ENCODE measurements at places on chromosomes 16 and 17. TPM values are rescaled to one million over a fixed set of nuclear protein-coding genes. Genes with fewer than 3 reads are reported as not detected.

Gene ACSM5
- total RNA-seq, result not detected

Gene CES2
- total RNA-seq, result 28.8 TPM

Gene SLC5A10
- not detected for total RNA-seq

Gene TOM1L1
- 1.1 TPM for total RNA-seq

DNA sequence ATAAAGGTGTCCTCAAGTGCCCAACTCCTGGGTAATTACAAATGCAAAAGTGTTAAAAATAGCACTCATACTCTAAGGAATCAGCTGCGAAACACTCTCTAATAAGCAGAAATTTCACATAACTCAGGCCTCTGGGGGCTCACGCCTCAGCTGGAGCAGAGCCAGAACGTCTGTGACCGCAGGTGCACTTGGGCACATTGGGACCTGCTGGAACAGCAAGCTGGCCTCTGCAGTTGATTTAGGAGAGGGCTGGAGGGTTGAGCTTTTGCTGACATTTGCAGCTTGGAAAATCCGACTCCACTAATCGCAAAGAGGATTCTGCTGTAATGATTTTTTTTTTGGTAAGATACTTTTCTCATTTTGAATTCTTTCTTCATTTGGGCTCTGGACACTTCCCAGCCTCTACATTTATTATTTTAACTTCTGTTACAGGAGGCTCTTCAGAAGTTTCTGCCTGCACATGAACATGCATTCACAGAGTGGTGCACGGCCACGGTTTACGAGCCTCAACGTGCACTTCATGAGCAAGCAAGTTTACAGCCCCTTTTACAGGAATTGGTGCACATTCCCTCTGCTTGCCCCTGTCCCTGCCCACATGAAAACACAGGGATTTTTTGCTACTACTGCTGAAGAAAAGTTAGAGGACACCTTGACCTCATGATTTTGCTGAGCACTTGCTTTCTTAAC, 4.1 kb upstream of the SNTB2 start:
- DNase-seq, result no peak
- H3K4me3 ChIP-seq, result no peak overlapping the region
- H3K27me3 ChIP-seq, result no peaks in the 10 kb centered on the region
- no peaks in the 10 kb centered on the region for H3K36me3 ChIP-seq
- H3K27ac ChIP-seq, result no peak overlapping the region

GRCh38 chr16:48287239-48287638, 39.9 kb upstream of the ABCC11 start:
- H3K27me3 ChIP-seq, result no peaks in the 10 kb centered on the region
- H3K4me3 ChIP-seq, result no peak overlapping the region
- H3K4me1 ChIP-seq, result no peaks in the 10 kb centered on the region
- no peak overlapping the region for H3K27ac ChIP-seq
- H3K36me3 ChIP-seq, result no peaks in the 10 kb centered on the region
- DNase-seq, result no peak

GRCh38 chr16:84465154-84465553, 39.3 kb downstream of the MEAK7 start:
- no peaks in the 10 kb centered on the region for H3K4me1 ChIP-seq
- no peaks in the 10 kb centered on the region for H3K27me3 ChIP-seq
- H3K4me3 ChIP-seq, result no peak overlapping the region
- H3K27ac ChIP-seq, result no peak overlapping the region

DNA sequence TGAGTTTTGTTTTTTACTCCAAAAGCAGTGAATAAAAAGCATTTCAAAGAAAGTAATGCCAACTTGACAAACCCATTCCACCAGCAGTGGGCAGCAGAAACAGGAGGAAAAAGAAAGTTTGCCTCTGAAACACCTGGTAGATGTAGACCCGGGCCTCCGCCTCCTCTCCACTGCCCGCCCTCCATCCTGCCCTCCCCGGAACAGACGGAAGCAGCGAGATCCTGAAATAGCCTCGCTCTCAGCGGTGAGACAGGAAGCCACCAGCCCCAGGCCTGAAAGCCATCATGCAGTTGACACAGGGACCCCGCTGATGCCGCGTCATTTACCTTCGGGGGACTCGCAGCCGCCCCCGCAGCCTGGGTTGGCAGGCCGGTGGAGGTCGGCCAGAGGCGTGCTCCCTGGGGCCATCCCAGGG, 67.8 kb downstream of the C16orf78 start:
- H3K4me3 ChIP-seq, result no peak overlapping the region
- H3K36me3 ChIP-seq, result no peaks in the 10 kb centered on the region
- no peaks in the 10 kb centered on the region for H3K4me1 ChIP-seq
- no peak for DNase-seq

DNA sequence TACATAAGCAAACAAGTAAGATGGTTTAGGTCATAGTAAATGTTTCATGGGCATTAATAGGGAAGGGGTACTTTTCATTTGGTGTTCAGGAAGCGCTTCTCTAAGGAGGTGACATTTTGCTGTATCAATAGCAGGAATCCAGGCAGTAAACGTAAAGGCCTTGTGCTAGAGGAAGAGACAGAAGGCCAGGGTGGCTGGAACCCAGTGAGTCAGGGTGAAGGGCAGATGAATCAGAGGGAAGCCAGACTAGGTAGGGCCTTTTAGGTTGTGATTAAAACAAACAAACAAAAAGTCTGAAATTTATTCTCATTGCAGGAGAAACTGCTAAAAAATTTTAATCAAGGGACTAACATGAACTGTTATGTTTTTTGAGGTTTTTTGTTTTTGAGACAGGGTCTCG, 6.5 kb downstream of the BMERB1 start:
- H3K27ac ChIP-seq, result no peak overlapping the region
- H3K36me3 ChIP-seq, result no peaks in the 10 kb centered on the region
- no peaks in the 10 kb centered on the region for H3K27me3 ChIP-seq
- peak; percentile 26 for DNase-seq
- H3K4me1 ChIP-seq, result peaks cover 3% of the 10 kb centered on the region

DNA sequence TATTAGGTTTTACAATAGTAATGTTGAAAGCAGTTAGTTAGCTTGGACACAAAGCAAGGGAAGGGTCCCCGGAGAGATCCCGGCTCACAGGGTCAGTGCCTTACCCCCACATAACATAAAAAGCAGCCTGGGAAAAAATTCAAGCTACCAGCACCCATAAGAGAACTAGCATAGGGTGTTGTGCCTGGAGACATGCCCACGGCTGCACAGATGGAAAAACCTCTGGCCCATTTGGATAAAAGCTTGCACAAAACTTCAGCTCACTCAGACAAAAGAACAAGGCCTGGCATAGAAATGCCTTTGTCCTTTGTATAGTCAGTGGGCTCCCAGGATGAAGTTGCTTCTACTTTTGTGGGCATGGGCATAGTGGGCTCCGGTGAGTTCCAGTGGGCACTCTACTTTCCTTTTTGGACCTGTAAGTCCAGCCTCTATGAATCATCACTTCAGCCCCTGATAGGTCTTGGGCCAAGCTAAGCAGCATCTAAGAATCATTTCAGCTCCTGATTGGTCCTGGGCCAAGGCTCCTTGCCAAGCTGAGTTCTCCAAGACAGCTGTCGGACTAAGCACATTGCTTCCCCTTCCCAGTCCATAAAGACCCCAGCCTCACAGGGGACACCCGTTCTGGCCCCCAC, 1.3 kb upstream of the RDM1 start:
- no peaks in the 10 kb centered on the region for H3K36me3 ChIP-seq
- H3K27me3 ChIP-seq, result no peaks in the 10 kb centered on the region
- no peaks in the 10 kb centered on the region for H3K4me1 ChIP-seq
- no peak overlapping the region for H3K27ac ChIP-seq
- peak; percentile 19 for DNase-seq

DNA sequence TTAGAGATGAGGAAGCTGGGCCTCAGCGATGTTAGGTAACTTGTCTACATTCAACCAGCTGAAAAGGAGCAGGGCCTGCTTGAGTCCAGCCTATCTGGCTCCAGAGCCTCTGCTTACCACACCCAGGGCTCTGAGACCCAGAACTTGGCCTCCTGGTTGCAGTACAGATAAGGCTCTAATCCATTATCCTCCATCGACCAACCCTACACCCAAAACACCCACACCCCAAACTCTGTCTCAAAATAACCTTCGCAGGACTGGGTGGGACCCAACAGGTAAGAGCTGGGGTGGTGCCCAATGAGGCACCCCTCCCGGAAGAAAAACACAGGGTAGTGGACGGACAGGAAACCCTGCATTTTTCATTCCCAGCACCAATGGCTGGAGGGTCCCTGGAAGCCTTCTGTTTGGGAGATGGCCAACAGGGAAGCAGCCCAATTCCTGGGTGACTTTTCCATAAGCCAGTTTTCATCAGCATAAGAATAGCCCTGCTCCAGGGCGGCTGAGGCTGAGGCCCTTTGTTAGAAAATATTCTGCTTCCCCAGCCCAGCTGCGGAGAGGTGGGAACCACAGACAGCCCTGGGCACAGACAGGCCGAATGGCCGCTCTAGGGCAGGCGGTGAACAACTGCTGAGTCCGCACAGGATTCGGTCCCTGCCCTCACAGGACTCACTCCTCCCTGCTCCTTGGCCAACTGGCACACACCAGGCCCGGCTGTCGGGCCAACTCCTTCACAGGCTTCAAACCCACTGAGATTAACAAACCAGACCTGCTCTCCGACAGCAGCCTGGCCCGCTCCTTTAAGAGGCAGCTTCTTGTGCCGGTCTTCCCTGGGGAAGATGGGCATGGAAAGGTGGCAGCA, 9.8 kb downstream of the SMIM5 start:
- H3K4me1 ChIP-seq, result peaks cover 16% of the 10 kb centered on the region
- no peak overlapping the region for H3K4me3 ChIP-seq
- H3K27me3 ChIP-seq, result no peaks in the 10 kb centered on the region
- no peaks in the 10 kb centered on the region for H3K36me3 ChIP-seq

DNA sequence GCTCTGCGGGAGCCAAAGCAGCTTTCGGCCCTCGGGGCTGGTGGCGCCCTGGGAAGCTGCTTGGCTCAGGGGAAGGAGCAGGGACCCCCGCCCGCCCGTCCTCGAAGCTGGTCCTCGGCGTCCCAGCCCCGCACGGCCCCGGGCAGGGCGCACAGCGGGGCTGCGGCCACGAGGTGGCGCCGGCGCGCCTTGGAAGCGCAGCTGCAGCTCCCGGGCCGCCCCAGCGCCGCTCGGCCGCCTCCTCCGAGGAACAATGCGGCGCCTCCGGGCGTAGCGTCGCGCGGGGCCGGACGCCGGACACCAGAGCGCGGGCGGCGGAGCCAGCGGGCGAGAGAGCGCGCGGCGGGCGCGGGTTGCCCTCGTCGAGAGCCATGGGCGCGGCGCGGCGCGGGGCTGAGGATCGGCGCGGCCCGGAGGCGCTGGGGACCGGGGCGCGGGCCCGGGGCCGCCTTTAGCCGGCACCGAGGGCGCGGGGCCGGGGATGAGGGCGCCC, at the start of gene MGAT5B:
MGAT5B (plus strand) TSS at position 229 of the 493 bp plus-strand sequence. CDS start 626 bp downstream, outside the sequence.
- peak within 1 kb of the TSS; percentile 10 for H3K27ac ChIP-seq
- H3K4me3 ChIP-seq, result no peak within 1 kb of the TSS
- DNase-seq, result peak; percentile 66
- H3K36me3 ChIP-seq, result no peaks in the 10 kb centered on the region
- H3K27me3 ChIP-seq, result no peaks in the 10 kb centered on the region

DNA sequence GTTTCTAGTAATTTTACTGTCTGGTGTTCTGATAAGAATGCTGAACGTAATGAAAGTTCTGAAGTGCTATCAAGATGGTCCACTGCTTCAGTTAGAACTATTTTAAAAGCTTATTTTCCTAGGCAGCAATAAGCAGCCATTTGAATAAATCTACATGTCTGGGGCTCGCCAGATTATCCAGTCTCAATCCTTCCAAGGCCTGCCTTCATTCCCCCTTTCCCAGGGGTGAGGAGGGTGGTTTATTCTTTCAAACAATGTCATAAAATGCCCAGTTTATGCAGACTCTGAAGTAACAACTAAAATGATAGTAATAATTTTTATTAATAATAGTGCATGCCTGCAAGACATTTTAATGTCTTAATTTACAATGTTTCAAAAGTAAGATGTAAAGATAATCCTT, 2.4 kb downstream of the CDH11 start:
- H3K27me3 ChIP-seq, result no peaks in the 10 kb centered on the region
- H3K4me1 ChIP-seq, result peaks cover 34% of the 10 kb centered on the region
- DNase-seq, result no peak
- H3K27ac ChIP-seq, result no peak overlapping the region
- no peaks in the 10 kb centered on the region for H3K36me3 ChIP-seq

GRCh38 chr16:71460941-71461340, 1.1 kb downstream of the ZNF23 start:
- H3K4me1 ChIP-seq, result peaks cover 15% of the 10 kb centered on the region
- DNase-seq, result no peak
- H3K27ac ChIP-seq, result no peak overlapping the region
- H3K4me3 ChIP-seq, result peak overlapping the region; percentile 82

GRCh38 chr16:82137822-82138167, 32.2 kb downstream of the MPHOSPH6 start:
- no peak overlapping the region for H3K27ac ChIP-seq
- no peak overlapping the region for H3K4me3 ChIP-seq
- H3K36me3 ChIP-seq, result no peaks in the 10 kb centered on the region
- peaks cover 3% of the 10 kb centered on the region for H3K4me1 ChIP-seq
- no peaks in the 10 kb centered on the region for H3K27me3 ChIP-seq

DNA sequence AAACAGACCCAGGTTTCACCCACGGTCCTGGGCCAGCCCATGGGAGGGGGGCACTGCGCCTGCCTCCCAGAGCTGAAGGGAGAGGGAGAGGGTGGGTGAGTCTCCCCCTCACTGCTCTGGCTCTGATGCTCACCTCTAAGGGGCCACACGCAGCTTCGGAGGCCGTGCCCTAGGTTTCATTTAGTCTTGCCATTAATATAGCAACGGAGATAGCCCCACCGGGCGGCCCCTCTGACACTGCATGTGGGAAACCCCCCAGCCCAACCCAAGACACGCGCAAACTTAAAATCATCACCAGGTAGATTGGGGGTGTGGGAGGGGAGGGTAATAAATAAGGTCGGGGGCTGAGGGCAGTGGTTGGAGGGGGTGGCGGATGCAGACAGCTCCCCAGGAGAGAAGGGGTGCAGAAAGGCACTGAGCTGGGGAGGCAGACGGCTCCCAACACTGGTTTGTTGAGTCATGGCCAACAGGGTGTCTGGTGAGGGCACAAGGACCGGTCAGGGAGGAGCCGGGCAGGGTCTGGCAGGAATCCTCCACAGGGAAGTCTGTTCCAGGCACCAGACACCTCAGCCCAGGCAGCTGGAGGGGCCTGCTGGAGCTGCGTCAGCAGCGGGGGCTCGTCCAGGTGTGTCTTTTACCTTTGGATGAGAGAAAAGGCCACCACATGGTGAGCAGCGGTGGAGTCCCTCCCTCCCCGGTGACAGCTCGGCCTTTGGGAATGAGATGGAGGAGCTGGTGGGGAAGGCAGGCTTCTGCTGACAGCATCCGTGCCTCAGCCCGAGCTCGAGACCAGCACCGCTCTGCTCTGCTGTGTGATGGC, 32.0 kb upstream of the DOC2B start:
- H3K27ac ChIP-seq, result no peak overlapping the region
- DNase-seq, result no peak
- no peaks in the 10 kb centered on the region for H3K36me3 ChIP-seq
- no peaks in the 10 kb centered on the region for H3K27me3 ChIP-seq
- H3K4me1 ChIP-seq, result no peaks in the 10 kb centered on the region
- H3K4me3 ChIP-seq, result no peak overlapping the region

- peaks cover 20% of the 10 kb centered on the region for H3K4me1 ChIP-seq
- peak; percentile 44 for DNase-seq
- H3K4me3 ChIP-seq, result peak overlapping the region; percentile 50
These were observed 641 bp upstream of the CBX2 start for GRCh38 chr17:79777120-79777893.

DNA sequence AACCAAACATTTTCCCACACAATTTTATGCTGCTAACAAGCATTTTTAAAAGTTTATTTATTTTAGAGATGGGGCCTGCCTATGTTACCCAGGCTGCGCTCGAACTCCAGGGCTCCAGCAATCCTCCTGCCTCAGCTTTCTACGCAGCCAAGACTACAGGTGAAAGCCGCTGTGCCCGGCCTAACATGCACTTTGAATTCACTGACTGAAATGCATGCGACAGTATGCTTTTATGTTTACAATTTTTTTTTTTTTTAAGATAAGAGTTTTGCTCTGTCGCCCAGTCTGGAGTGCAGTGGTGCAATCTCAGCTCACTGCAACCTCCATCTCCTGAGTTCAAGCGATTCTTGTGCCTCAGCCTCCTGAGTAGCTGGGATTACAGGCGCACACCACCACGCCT, 47.8 kb downstream of the MAP1LC3B start:
- no peak overlapping the region for H3K4me3 ChIP-seq
- no peak overlapping the region for H3K27ac ChIP-seq
- peaks cover 16% of the 10 kb centered on the region for H3K4me1 ChIP-seq
- no peaks in the 10 kb centered on the region for H3K27me3 ChIP-seq

Measured in endothelial cell of umbilical vein (primary cell).